ENCODE measurements at places on chromosomes 4 and X.

DNA sequence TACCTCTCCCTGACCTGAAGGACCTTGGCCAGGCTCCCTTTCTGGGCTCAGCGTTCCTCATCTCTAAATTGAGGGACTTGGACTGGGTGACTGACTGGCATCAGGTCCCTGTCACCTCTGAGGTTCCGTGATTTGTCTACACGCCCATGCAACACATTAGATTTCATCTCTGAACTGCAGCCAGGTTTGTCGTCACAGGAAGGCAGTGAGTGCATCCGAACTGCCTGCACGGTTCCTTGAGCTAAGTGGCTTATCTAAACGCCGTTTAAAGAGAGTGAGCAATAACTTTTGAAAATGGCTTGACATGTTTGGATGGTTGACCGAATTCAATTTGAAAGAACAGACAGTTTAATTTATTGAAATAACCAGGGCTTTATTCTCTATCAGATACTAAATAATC lies 70.1 kb downstream of the PCYT1B start:
- DNase-seq: no peak

DNA sequence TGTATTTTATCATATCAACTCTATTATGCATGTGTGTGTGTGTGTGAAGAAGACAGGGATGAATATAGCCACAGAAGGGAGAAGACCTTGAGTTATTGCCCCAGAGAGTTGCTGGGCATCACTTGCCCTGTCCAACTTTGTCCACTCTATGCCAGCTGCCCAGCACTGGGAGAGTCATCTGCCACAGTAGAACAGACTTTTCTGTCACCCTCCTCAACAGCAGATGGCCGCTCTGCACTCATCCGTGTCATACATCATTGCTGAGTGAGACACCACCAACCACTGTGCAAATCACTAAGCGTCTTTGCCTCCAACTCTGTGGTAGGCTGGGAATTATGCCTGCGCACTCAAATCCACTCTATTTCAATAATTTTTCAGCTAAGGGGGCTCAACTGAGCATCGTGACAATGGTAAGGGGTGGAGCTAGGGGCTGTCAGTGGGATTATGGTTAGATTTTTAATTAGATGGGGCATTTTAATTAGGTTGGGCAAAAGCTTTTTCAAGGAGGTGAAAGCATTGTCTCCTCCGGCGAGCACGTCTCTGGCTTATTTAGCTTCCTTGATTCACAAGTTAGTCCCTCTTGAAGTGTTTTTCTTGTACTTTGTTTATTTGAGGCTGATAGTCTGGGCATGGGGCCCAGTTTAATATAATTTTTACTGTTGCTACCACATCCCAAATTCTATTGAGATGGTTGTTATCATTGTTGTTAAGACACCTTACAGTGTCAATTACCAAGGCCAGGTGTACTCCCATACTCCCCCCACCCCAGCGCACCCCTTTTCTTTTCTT lies 100.1 kb upstream of the KLF3 start:
- DNase-seq: no peak

DNA sequence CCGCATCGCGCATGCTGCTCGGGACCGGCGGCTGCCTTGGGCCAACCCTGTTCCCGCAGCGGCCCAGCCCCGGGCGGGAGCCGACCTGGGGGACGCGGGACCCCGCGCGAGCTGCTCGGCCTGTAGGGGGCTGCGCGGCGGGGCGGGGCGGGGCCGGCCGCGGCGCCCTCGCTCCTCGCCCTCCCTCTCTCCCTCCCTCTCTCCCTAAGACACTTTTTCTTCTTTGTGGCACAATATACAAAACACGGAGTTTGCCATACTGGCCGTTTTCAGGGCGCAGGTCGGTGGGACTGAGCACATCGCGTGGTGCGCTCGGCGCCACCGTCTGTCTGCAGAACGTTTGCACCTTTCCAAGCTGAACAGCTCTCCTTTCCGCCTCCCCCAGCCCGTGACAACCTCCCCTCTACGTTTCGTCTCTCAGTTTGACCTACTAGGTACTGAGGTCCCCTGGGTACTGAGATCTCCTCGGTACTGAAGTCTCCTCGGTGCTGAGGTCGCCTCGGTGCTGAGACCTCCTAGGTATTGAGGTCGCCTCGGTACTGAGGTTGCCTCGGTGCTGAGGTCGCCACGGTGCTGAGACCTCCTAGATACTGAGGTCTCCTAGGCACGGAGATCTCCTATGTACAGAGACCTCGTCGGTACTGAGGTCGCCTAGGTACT lies 261.1 kb upstream of the PLCXD1 start:
- DNase-seq: no peak

DNA sequence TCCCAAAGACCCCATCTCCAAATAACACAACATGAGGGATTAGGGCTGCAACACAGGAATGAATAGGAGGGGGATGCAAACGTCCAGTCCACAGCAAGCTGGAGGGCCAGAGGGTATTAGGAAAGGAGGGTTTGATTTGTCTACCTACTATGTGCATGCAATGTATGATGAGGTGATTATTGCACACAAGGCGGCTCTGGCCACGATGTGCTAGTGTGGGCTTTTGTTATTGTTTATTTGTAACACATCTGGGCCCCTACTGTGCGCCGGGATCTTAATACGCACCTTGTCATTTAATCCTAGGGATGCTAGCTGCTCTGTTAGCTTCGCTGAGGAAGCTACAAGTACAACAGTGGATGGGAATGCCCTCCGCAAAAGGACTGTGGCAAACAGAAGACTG lies 19.5 kb downstream of the SH3KBP1 start:
- no peak for DNase-seq

DNA sequence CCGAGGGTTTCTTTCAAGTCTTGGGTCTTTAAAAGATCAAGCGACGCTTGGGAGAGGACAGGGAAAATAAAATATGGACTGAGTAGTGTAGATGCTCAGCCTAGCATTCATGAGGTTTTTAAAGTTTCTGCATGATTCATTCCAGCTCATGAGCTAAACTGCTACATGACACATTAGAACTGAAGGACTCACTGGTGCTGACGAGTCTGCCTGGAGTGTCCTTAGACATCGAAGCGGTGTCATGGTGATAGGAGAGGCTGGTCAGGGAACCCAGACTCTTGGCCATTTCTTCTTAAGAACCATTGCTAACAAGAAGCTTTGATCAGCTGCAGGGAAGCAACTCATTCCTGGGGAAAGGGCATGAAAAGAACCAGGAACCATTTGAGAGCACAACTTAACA lies 158.6 kb downstream of the TRIML1 start:
- no peak for DNase-seq

- DNase-seq: no peak
Observed at GRCh38 chr4:14592950-14593349, 409.3 kb upstream of the CPEB2 start.

DNA sequence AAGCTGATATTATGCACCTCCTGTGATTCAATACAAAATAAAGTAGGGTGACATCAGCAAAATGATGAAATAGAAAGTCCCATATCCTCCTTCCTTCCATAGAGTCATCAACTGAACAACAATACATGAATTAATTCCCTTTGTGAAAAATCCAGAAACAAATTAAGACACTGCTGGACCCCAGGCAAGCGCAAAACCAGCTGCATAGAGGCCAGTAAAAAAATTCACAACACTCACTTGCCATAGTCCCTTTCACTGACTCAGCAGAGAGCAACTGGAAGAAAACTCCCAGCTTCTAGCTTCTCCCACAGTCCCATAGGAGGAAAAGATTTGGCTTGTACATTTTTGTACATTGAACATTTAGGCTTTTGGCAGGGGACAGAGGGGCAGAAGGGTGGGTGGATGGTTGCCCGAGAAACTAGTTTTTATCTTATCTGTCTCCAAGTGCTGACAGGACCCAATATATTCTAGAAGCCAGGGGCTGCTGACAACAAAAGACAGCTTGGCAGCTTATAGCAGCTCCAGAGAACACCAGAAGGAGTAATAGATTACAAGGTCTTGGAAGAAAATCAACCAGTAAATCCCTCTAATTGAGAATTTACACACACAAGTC lies 124.6 kb downstream of the NDST3 start:
- DNase-seq: no peak
